ENCODE measurements at places on chromosomes 4 and X.

- DNase-seq: peak; percentile 22
Measured at GRCh38 chrX:49915361-49916222, 6.8 kb upstream of the CLCN5 start.

- DNase-seq: no peak
Measured at GRCh38 chrX:53050841-53051240, 2.3 kb downstream of the GPR173 start.

GRCh38 chr4:81446634-81447033 lies 25.1 kb downstream of the RASGEF1B start:
- no peak for DNase-seq

DNA sequence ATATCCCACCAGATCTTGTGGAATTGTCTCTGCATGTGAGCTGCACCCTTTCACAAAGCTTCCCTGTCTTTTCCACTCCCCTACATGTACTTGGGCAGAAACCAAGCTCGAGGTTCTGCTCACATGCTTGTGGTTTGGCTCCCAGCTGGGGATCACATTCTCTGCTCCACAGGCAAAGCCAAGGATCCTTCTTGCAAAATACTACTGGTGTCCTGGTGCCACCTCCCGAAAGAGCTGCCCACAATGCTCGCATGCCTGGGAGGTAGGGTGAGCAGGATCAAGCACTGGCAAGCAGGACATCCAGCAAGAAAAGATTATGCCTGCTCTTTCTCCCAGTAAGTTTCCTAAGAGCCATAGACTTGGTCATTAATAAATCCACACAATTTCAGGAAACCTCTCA lies 45.1 kb upstream of the PPARGC1A start:
- DNase-seq: no peak

GRCh38 chrX:39536211-39536610 lies 561.5 kb downstream of the BCOR start:
- DNase-seq: no peak

DNA sequence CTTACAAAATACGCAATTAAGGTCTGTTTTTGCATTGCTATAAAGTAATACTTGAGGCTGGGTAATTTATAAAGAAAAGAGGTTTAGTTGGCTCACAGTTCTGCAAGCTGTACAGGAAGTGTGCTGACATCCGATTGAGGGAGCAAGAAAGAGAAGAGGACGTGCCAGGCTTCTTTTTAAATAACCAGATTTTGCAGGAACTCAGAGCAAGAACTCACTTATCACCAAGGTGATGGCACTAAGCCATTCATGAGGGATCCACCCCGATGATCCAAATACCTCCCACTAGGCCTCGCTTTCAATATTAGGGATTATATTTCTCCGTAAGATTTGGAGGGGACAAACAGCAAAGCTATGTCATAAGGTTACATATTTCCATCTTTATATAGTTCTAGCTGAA lies 456.7 kb downstream of the GLUD2 start:
- DNase-seq: no peak

GRCh38 chr4:112509243-112510141 lies 6.5 kb downstream of the NEUROG2 start:
- no peak for DNase-seq

GRCh38 chrX:15376956-15377355 lies 7.3 kb downstream of the VEGFD start:
- DNase-seq: no peak

GRCh38 chr4:84740057-84740456 lies 157.1 kb downstream of the CDS1 start:
- no peak for DNase-seq

GRCh38 chr4:98481167-98481566 lies 177.2 kb downstream of the TSPAN5 start:
- DNase-seq: no peak

GRCh38 chr4:128169245-128169644 lies 108.1 kb downstream of the LARP1B start:
- no peak for DNase-seq

GRCh38 chr4:155403886-155404285 lies 27.1 kb upstream of the MAP9 start:
- no peak for DNase-seq

GRCh38 chr4:8331575-8331955 lies 62.0 kb downstream of the HTRA3 start:
- no peak for DNase-seq

GRCh38 chr4:182273191-182273935 lies 30.2 kb downstream of the TENM3 start:
- DNase-seq: no peak

GRCh38 chr4:7988437-7988836 lies 48.8 kb upstream of the AFAP1 start:
- DNase-seq: no peak

DNA sequence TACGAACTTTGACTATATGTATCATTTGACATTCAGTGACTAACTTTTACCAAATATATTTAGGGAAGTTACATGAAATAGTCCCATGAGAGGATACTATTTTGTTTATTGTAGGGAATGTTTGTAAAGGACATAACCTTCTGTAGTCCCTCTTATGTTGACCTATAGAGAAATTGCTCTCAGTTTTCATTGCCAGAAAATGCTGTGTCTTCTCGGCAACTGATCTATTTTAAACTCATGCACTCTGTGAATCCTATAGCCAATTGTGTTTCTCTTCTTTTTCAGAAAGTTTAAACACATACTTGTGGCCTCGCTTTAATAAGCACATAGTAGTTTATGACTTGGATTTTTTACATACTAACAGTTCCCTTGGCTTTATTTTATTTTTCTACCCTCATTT lies 38.2 kb downstream of the DMP1 start:
- no peak for DNase-seq

DNA sequence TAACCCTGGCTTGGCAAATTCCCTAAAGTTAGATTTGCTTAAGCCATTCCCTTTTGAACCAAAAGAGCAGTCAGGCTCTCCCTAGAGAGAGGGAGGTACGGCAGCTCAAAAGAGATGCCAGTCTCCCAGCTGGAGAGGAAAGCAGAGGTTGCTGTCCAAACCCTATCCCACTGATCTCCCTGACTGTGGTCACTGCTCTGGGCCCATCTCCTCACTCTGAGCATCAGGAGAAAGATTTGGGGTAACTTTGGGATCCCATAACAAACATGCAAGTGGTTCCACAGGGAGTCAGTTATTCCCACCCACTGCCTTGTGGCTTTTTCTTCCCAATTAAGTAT lies 17.1 kb downstream of the ACSL1 start:
- no peak for DNase-seq

GRCh38 chrX:44747317-44747716 lies 96.5 kb upstream of the DUSP21 start:
- no peak for DNase-seq

- no peak for DNase-seq
Measured at GRCh38 chr4:121800638-121800960, 524 bp upstream of the EXOSC9 start.

- no peak for DNase-seq
Measured at GRCh38 chrX:21384178-21384577, 10.0 kb downstream of the CNKSR2 start.

- no peak for DNase-seq
Measured at GRCh38 chrX:149831473-149831872, 49.5 kb upstream of the MAGEA8 start.

- DNase-seq: no peak
Measured at GRCh38 chrX:9349572-9350494, 115.0 kb upstream of the TBL1X start.

- DNase-seq: no peak
Measured at GRCh38 chr4:124641715-124642381, 70.7 kb downstream of the ANKRD50 start.

DNA sequence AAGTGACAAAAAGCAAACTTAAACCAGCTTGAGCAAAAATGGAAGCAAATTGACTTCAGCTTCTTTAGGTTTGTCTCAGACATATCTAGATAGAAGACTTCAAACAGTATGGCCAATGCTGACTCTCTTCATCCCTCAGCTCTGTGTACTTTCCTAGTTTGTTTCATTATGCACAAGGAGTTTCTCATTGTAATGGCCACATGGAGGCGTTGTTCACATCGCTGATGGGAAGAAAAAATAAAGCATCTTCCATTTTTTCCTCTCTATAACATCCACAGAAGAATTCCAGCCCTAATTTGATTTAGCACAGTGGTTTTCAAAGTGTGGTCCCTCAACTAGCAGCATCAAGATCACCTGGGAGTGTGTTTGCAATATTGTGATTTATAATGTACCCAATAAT lies 397.5 kb upstream of the PRKX start:
- no peak for DNase-seq

DNA sequence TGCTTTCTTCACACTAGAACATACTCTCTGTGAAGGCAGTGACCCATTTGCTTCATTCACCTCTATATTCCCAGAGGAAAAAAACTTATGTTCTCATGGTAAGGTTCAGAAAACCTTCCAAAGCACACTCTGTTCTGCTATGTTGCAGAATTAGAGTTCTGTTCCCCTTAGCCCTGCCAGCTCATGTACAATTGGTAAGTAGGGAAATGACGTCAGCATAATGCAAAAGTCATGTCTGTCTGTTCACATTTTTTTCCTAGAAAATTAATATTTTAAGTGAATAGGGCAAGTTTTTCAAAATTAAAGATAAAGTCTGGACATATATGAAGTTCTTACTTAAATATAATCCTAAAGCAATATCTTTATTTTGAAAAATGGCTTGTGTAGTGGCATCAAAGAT lies 443.6 kb downstream of the GALNTL6 start:
- DNase-seq: no peak

- no peak for DNase-seq
Measured at GRCh38 chr4:76174216-76174615, 26.0 kb upstream of the NUP54 start.

DNA sequence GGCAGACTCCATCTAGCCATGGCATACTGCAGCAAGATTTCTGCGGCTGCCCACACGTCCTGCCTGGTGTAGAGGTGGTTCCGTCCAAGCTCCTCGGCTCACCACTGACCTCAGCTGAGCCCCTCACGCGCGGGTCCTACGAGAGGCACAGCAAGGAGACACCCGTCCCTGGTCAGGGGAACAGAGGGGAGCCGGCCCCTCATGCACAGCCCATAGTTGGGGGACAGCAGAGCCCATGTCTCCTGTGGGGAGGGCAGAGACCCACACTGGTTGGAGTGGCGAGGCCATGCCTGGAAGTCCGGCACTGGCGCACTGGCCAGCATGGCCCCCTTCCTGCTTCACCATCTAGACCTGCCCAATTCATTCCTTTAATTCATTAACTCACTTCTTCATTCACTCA lies 80.8 kb downstream of the HTRA3 start:
- DNase-seq: no peak

DNA sequence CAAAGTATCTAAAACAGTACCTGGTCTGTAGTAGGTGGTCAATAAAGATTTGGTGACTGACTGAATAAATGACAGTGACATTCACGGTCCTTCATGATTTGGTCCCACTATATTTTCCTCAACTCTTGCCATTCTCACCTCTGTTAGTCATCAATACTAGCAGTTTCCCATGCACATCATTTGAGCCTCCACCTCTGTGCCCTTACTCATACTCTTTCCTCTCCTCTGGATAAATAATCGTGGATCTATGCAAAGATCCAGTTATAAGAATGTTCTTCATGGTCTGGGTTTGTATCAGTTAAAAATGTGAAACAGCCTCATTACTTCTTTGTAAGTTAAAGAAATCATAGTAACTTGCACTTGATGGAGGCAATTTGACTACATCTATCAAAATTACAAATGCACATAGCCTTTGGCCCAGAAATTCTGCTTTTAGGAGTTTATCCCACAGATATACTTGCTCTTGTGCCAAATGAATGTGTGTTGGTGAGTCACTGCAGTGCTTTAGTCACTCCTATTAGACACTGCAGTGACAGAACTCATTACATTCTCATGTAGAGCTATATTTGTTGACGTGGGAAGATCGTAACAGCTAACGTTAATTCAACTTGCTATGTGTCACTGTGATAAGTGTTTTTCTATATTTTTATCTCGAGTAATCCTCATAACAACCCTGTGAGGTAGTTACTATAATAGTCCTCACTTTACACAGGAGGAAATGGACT lies 121.9 kb upstream of the SMIM10 start:
- no peak for DNase-seq

DNA sequence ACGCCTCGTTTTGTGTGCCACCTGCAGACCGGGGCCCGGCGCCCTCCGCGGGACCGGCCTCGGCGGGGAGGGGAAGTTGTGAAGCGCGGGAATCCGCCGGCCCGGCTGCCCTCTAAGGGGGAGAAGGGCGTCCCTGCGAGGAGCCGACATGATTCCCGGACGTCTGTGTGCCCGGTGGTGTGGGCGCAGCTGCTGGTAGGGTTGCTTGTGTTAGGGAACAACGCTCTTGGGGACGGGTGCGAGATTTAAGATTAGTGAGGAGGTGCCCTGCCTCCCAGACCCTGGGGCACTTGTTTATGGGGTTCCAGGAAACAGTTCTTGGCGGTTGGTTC lies 627 bp downstream of the CDKN2AIP start:
- DNase-seq: no peak

- DNase-seq: no peak
Measured at GRCh38 chr4:167183036-167183435, 51.3 kb downstream of the SPOCK3 start.

DNA sequence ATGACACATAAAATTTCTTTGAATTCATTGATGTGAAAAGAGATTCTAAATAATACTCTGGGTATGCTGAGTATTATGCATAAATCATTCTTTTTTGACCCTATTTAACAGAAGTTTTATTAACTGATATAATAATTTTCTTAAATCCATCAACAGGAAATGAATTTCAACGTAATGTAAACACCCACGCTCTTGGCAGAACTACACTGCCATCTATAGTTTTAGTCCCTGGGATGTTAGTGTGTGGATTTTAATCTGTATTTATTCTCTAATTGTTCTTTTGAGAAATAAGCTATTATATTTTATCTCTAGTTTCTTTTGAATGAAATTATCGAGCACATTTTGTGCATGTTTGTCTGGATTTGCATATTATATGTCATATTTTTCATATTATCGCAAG lies 666.8 kb upstream of the NDST4 start:
- DNase-seq: no peak

GRCh38 chr4:35760807-35761206 lies 483.5 kb downstream of the ARAP2 start:
- DNase-seq: no peak

GRCh38 chr4:138627096-138627495 lies 384.9 kb upstream of the SLC7A11 start:
- no peak for DNase-seq

- DNase-seq: peak; percentile 37
Measured at GRCh38 chr4:80183250-80184052, 13.9 kb upstream of the PRDM8 start.

GRCh38 chrX:130561930-130562329 lies 160.1 kb downstream of the RBMX2 start:
- no peak for DNase-seq

DNA sequence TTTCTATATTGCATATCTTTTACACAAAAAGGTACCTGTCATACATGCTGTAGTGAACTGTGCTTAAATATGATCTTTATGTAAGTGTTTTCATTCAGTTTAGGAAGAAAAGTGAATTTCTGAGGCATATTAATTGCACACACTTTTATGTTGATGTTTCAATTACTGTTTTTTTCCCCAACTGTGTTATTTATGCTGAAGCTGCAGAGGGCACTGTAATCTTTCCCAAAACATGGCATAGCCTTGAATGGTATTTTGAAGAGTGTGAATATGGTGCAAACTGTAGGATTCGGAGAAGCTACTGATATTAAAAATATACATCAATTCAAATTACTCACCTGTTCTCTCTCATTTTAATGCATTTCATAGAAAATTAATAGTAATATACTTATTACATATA lies 6.0 kb upstream of the CENPE start:
- no peak for DNase-seq

GRCh38 chr4:147909225-147909624 lies 177.3 kb downstream of the ARHGAP10 start:
- no peak for DNase-seq
